Body of pancreas (tissue), 4 donors: ENCODE measurements at places on chromosomes 6 and 20.

DNA sequence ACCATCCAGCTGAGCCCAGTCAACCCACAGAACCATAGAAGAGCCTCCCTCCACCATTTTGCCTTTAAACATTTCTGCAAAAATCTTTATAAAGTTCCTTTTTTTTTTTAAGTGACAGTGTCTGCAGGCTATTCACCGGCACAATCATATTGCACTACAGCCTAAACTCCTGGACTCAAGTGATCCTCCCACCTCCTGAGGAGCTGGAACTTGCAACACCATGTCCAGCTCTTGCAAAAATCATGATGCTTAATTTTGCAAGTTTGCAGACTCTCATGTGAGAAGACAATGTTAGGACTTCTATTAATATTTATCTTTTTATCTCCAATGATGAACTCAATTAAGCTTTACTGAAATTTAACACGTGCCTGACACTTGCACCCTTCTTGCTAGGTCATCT is 88.8 kb downstream of the INSM1 start:
- no peak for DNase-seq

DNA sequence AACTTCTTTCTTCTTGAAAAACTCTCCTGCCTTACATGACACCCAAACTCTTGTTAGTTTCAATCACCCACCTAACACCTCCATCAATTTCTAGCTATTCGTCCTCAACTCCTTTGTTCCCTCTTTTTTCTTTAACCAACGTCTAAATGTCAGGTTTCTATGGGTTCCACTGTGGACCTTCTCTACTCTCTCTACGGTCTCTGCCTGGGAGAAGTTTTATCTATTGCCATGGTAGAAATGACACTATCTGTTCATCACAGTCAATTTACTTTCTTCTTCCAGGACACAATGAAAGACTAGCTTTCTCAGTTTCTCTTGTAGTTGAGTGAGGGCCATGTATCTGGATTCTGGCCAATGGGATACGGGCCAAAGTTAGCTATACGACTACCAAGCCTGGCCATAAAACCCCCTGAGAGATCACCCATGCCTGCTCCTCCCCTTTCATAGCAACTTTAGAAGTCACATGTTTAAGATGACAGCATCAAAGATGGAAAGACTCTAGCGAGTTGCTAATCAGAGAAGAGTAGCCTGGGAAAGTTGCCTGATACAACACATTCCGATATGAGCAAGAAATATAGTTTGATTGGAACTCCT is 17.9 kb downstream of the RNGTT start:
- no peak for DNase-seq

DNA sequence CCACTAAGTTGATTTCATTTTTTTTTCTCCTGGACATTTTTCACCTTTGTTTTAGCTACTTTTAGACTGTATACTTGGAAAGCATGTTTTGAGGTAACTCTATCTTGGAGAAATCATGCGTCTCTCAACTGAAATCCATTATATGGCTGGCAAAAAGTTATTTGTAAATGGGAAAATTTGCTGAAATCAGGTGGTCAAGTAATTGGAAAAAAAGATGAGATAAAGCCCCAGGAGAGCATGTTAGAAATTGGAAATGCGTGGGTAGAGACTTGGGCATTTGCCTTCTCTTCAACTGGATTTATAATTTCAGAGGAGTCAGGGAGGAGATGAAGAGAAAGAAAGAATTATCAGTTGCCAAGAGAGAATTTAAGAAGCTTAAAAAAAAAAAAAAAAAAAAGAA is 217.1 kb upstream of the MAP3K7 start:
- no peak for DNase-seq

GRCh38 chr6:91043751-91044150 is 456.9 kb upstream of the MAP3K7 start:
- no peak for DNase-seq

DNA sequence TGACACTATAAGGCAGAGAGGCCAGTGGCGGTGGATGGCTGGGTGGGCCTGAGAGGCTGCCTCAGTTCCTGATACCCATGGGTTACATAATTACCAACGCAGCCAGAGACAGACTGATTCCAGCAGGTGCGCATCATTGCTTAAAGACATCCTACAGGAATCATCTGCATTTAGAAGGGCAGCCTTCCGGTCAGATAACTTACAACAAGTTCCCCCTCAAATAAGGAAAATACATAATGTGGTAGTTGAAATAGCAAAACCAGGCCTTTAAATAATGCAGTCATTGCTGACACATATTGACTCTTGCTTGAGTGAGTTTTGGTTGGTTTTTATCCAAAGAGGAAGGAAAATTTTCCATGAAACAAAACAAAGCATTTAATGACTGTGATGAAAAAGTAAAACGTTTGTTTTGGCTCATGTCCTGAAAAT is 81.9 kb downstream of the SIM1 start:
- DNase-seq = no peak

DNA sequence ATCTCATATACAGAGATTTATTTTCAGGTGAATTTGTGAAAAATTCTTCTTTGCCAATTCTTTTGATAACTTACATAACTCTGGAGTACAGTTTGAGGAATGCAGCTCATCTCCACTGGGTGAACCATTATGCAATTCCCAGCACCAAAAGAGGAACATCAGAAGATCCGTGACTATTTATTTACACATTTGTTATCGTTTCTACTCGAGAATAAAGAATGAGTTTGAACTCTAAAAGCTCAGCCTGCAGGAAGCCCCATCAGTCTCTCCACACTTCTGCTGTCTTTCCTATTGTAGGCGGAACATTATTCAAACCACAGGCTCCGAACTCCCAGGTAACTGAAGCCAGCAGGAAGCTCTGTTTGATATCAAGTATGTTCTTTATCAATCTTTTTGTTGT is 95.9 kb upstream of the IFNGR1 start:
- DNase-seq = no peak

GRCh38 chr6:135043364-135043763 is 11.3 kb downstream of the HBS1L start:
- DNase-seq = no peak

DNA sequence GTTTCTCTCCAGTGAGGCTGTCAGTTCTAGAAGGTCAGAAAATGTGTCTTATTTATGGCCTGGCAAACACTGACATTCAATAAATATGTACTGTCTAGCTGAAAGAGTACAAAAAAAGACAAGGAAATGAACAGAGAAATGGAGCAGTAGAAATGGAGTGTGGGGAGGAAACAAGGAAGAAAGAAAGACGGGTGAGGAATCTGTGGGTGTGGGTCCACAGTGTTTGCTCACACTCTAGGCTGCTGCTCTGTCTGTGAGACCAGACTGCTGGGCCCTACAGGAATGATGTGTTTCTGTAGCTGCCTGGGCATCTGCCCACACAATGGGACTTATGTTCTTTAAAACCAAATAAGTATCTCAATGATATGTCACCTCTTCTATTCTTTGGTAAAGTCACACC is 114.2 kb downstream of the MOXD1 start:
- DNase-seq = no peak

DNA sequence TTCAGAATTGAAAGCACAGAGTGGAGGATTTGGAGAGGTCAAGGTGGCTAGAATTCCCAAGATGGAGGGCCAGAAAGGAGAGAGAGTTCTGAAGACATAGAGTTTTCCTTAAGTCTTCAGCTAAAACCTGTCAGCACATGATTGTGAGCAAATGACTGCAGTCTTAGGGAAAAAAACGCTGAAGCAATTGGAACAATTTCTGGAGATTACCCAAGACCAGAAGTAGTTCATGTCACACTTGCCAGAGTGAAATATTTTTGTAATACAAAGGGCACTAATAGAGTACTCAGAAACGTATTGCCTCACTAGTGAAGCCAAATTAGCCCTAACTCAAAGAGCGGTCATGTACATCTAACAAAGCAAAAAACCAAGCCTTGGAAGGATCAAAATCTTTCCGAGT is 541.3 kb upstream of the MARCKS start:
- no peak for DNase-seq

DNA sequence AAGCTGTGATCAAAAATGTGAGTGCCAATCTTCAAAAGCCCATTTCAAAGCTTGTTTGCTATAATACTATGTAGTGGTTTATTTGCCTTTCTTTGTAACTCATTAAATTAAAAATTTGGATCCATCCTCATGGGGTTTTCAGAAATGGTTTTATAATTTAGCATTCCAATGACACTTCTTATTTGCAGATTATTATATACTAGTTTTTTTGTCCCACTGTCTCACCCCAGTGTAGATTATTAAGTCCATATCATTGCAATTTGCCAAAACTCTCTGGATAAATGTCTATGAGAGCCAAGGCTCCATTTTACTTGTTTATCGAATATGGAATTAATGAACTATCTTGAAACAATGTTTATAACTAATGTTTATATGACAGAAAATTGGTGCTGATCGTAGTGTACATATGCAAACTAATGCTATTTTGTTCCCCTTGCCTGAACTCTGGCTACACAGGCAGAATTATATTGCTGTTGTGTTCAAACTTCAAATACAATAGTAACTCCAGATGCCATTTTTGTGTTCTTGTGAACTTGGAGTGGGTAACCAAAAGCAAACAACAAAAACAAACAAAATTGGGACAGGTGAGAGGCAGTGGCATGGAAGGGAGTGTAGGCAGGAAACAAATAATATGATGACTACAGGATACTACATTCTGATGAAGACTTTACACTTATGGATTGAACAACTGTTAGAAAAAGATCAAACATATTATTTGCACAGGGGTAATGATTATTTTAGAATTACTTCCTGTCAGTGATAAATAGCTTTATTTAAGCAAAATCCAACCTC is 307.1 kb upstream of the FLRT3 start:
- no peak for DNase-seq

- no peak for DNase-seq
Measured at GRCh38 chr20:676315-676937, 824 bp upstream of the SCRT2 start.

DNA sequence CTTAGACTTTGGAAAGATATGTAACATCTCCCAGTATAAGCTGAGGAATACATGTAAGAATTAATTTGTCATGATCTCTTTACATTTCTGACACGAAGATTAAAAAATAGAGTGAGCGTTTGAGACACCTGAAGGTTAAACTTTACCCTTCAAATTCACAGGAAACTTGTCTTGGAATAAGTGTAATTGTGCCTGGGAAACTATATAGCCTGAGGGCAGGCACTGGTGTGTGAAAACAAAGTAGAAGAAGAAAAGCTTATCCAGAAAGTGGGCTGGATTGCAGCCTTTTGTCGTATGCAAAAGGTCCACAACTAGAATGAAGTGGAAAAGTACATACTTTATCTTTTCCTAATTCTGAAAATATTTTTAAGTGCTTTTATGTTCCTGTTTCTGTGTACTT is 275.7 kb upstream of the TCF21 start:
- no peak for DNase-seq

- DNase-seq = peak; percentile 90
Measured at GRCh38 chr6:136772685-136773472, 19.4 kb downstream of the MAP3K5 start.

DNA sequence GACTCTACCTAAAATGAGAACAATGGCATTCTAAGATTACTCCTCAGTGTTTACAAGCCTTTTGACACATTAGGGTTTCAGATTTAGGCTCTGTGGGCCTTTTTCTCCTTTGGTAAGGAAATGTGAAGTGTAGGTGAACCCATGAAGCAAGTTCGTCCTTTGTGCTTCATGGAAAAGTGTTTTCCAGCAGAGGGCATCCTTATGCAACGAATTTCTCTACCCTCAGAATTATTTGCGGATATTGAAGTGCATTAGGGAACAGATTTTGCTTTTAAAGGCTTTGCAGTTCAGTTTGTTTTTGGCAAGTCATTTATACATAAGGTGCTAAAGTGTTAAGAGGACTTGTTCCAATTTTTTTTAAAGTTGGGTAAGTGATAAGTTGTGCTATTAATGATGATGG is 55.7 kb upstream of the FERMT1 start:
- no peak for DNase-seq

DNA sequence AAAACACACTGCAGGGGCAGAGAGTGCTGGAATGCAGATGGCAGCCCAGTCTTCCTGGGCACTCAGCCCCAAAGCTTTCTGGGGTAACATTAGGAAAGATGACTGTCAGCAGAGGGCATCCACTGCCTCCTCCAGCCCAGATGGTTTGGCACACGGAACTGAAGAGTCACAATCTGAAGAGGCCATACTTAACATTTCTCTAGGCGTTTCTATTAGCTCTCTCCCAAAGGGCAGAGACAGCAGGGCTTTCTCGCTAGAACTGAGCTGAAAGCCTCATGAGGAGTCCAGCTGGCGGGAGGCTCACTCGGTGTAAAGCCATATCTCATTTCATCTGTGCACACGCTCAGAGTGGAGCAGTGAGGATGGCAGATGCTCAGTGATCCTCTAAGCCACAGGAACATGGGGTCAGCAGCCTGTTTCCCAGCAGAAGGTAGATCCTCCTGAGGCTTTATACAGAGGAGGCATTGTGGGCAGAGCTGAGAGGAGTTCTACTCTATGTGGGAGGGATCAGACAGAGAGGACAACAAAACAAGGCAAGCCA is 28.1 kb downstream of the ALDH8A1 start:
- no peak for DNase-seq

- DNase-seq = no peak
Measured at GRCh38 chr20:312067-312466, 13.3 kb upstream of the SOX12 start.

DNA sequence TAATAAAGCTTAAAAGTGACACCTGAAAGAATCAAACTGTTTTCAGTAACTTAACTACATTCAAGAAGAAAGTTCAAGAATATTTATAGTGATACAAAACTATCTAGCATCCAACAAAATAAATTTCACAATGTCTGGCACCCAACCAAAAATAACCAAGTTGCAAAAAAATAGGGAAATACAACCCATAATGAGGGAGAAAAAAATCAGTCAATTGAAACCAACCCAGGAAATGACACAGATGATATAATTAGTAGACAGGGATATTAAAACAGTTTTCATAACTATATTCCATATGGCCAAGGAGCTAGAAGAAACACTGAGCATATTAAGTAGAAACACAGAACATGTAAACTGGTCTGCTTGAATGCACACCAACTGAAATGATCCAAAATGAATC is 120.2 kb upstream of the BEND3 start:
- DNase-seq = no peak

- no peak for DNase-seq
Measured at GRCh38 chr20:47033665-47034064, 139.0 kb downstream of the EYA2 start.

DNA sequence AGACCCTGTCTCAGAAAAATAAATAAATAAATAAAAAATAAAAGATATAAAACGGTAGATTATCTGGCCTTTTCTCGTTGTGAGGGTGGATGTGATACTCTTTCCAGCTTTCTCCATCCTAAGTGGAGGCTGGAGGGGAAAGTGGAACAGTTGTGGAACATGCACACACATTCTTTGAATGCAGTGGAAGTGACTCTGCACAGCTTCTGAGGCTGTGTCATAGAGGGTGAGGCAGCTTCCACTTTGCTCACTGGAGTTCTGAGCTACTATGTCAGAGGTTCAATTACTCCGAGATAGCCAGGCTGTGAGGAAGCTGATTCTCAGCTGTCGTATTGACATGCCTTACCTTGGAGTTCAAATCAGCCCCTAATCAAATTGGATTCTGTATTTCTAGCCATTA is 82.2 kb downstream of the CHMP4B start:
- DNase-seq = no peak

GRCh38 chr6:18368277-18369105 is 18.7 kb upstream of the RNF144B start:
- DNase-seq = no peak

GRCh38 chr6:33036535-33036934 is 27.1 kb upstream of the HLA-DOA start:
- DNase-seq = no peak

- no peak for DNase-seq
Measured at GRCh38 chr20:10469056-10469455, 34.0 kb downstream of the SLX4IP start.
